ENCODE measurements at places on chromosomes 7 and 10. TPM values are rescaled to one million over a fixed set of nuclear protein-coding genes. Genes with fewer than 3 reads are reported as not detected.

GRCh38 chr10:61942604-61943461 is 41.3 kb downstream of the ARID5B start:
- no peak for DNase-seq

GRCh38 chr7:125127304-125127703 is 197.7 kb upstream of the POT1 start:
- no peak for DNase-seq

GRCh38 chr10:89074120-89074519 is 83.5 kb downstream of the FAS start:
- DNase-seq, result peak; percentile 74

DNA sequence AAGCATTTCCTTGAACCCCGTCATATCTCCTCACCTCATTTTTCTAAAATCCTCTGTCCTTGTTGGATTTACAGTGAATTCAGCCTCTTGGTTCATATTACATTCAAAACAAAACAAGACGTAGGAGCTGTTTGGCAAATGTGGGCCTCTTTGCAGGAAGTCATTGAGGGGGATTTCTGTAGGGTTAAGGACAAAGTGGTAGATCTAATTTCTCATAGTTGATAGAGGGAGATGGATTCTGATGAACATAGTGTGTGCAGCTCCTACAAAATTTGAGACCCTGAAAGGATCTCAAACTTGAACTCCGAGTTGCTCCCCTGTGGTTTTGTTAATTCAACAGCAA is 682 bp downstream of the TBXAS1 start:
- no peak for DNase-seq

DNA sequence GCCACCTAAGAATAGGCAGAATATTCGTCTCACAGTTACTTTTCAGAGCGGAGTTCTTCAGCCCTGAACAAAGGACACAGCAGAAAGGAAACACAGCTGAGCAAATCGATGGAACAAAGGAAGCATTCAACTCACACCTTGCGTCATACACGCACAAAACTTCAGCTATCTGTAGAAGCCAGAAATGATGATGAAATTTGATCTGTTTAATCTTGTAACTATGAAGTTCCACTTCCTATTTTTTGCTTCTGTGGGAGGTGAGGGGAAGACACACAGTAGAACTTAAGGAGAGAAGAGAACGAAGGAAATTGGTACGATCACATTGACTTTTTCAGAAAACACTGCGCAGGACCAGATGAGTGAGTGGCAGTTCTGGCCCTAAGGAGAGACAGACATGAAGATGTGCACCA is 26.2 kb downstream of the FAM171A1 start:
- no peak for DNase-seq

DNA sequence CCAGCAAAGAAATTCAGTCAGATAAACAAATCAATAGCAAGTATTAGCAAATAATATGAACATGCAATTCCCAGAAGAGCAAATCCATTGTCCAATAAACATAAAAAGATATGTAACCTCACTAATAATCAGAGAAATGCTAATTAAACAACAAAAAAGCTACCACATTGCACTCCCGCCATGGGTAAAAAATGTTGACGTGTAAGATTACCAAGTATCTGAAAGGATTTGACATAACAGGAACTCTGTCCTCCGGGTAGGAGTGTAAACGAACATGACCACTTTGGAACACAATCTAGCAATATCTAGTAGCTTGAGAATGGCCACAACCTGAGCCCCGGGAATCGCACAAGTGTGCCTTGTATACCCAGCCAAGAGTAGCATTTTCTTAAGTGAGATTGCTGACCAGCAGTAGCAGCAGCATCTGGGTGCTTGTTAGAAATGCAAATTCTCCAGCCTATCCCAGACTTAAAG is 31.6 kb downstream of the DYDC1 start:
- DNase-seq, result no peak

SSBP1 gene
- 120 TPM for total RNA-seq

Data from heart left ventricle (tissue), 16 donors.